Heart right ventricle (tissue), 16 donors: ENCODE measurements at places on chromosomes 6 and 20. TPM values are rescaled to one million over a fixed set of nuclear protein-coding genes. Genes with fewer than 3 reads are reported as not detected.

DNA sequence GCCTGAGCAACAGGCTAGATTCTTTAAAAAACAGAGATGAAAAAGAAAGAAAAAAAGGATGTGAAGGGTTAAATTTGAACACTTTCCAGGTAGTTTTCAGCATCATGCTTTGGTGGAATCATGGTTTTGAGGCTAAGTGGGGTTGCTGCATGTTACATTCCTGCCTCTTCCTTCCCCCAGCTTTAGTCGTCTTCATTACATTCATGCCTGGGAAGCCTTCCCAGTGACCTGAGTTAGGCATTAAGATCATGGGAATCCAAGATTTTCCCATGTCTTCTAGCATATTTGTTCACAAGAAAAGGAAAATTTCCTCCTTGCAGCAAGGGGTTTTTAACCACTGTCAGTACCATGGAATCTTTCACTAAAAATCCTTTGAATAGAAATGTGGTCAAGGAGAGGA lies 12.0 kb downstream of the TPX2 start:
- no peaks in the 10 kb centered on the region for H3K27me3 ChIP-seq
- no peak overlapping the region for H3K27ac ChIP-seq
- H3K36me3 ChIP-seq = no peaks in the 10 kb centered on the region
- no peak overlapping the region for H3K4me3 ChIP-seq

- H3K4me3 ChIP-seq = no peak overlapping the region
- H3K4me1 ChIP-seq = peaks cover 7% of the 10 kb centered on the region
- H3K27me3 ChIP-seq = no peaks in the 10 kb centered on the region
- no peaks in the 10 kb centered on the region for H3K36me3 ChIP-seq
Measured at GRCh38 chr6:130671577-130671976, 155.6 kb upstream of the SMLR1 start.

- H3K4me1 ChIP-seq = peaks cover 6% of the 10 kb centered on the region
- no peak overlapping the region for H3K4me3 ChIP-seq
- no peak for DNase-seq
Measured at GRCh38 chr6:167721291-167721690, 105.4 kb upstream of the AFDN start.

- peak overlapping the region; percentile 96 for H3K27ac ChIP-seq
- peaks cover 3% of the 10 kb centered on the region for H3K4me1 ChIP-seq
- no peaks in the 10 kb centered on the region for H3K27me3 ChIP-seq
- no peaks in the 10 kb centered on the region for H3K36me3 ChIP-seq
Measured at GRCh38 chr20:41314386-41314785, 3.1 kb downstream of the ZHX3 start.

GRCh38 chr6:150666071-150666470 lies 66.4 kb downstream of the PLEKHG1 start:
- H3K4me3 ChIP-seq = no peak overlapping the region
- H3K36me3 ChIP-seq = no peaks in the 10 kb centered on the region
- peak overlapping the region; percentile 67 for H3K27ac ChIP-seq
- DNase-seq = no peak
- H3K4me1 ChIP-seq = peaks cover 23% of the 10 kb centered on the region

DNA sequence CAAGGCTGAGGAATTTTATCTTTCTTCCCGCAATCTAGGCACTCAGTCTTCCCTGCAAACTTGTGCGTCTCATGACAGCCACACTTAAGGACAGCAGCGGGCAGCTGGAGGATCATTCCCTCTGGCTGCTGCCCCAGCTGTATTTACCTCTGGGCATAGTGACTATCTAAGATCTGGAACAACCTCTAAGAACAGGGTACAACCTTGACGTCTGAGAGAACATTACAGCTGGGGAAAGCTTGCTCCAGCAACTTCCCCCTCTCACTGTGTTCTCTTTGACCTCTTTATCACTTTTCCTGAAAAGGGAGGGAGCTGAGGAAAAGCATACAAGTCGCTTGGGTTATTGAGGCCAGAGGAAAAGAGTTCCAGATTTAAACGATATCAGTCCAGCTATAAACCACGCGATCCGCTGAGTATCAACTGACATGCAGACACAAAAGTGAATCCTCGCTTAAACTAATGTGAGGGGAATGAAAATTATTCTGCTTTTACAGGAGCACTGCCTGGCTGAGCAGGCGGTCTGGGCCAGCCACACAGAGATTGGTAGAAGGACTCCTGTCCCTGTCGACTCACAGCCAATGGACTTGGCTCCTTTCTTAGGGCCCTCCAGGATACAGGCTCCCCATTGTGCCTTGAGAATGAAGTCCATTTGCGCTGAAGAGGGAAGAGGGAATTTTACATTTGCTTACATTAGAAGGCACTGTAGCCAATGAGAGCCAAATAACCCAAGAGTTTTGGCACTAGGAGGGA lies 153.3 kb downstream of the QRSL1 start:
- H3K36me3 ChIP-seq = no peaks in the 10 kb centered on the region
- no peak overlapping the region for H3K27ac ChIP-seq
- H3K4me1 ChIP-seq = no peaks in the 10 kb centered on the region
- DNase-seq = no peak
- no peak overlapping the region for H3K4me3 ChIP-seq

- no peaks in the 10 kb centered on the region for H3K4me1 ChIP-seq
- no peak for DNase-seq
- H3K27ac ChIP-seq = no peak overlapping the region
- H3K27me3 ChIP-seq = no peaks in the 10 kb centered on the region
- no peaks in the 10 kb centered on the region for H3K36me3 ChIP-seq
Measured at GRCh38 chr20:30812739-30813411, 444.6 kb upstream of the DEFB115 start.

- H3K27me3 ChIP-seq = no peaks in the 10 kb centered on the region
- no peak for DNase-seq
- no peak overlapping the region for H3K4me3 ChIP-seq
- no peaks in the 10 kb centered on the region for H3K4me1 ChIP-seq
Measured at GRCh38 chr6:144140867-144141266, 9.4 kb upstream of the STX11 start.

GRCh38 chr6:121847806-121848522 lies 412.5 kb downstream of the GJA1 start:
- peaks cover 30% of the 10 kb centered on the region for H3K4me1 ChIP-seq
- no peaks in the 10 kb centered on the region for H3K27me3 ChIP-seq
- H3K4me3 ChIP-seq = no peak overlapping the region
- no peak overlapping the region for H3K27ac ChIP-seq

Gene PPP1R3G
- 9.9 TPM for total RNA-seq

Gene FAM217A
- not detected for total RNA-seq

Gene TXLNB
- total RNA-seq = 102 TPM
